ENCODE measurements at places on chromosomes 4 and X.

DNA sequence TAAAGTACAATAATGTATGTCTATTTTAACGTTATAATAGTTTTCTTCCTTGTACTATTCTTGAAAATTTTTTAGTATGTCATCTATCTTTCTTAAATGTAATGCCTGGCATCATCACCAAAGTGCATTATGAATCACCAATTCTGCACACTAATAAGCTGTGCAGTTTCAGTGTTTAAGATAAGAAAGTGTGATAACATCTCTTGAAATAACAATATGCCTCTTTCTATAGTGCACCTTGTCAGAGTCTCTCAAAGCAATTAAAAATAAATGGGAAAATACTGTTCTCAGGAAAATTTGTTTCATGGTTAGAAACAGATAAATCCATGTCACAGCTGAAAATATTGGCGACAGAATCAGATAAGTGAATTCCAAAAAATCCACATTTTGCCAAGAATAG is 457.4 kb upstream of the PCDH10 start:
- DNase-seq = no peak

DNA sequence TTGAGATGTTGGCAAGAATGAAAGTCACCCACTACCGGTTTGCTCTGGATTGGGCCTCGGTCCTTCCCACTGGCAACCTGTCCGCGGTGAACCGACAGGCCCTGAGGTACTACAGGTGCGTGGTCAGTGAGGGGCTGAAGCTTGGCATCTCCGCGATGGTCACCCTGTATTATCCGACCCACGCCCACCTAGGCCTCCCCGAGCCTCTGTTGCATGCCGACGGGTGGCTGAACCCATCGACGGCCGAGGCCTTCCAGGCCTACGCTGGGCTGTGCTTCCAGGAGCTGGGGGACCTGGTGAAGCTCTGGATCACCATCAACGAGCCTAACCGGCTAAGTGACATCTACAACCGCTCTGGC is 12.3 kb downstream of the RPL9 start:
- DNase-seq = no peak

DNA sequence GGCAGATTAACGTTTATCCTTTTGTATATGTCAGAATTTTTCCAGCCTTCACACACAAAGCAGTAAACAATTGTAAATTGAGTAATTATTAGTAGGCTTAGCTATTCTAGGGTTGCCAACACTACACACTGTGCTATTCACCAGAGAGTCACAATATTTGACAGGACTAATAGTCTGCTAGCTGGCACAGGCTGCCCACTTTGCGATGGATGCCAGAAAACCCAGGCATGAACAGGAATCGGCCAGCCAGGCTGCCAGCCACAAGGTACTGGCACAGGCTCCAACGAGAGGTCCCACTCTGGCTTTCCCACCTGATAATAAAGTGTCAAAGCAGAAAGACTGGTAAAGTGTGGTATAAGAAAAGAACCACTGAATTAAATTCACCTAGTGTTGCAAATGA is 94.8 kb downstream of the TET2 start:
- DNase-seq = no peak

DNA sequence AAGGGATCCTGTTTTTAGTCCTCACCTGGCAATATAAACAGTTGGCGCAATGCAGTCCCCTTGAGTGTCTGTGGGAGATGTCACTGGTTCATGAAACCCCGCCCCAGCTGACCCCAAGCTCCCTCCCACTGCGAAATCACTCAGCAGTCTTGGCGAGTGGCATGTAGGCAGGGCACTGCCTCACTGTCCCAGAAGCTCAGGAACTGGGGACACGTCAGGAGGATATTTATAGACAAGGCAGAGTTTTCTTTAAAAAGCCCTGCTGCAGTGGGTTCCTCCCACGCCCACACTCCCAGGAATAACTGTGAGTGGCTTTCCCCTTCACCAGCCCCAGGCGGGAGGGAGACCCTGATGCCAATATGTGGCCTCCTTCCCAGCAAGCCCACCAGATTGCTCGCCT is 44.3 kb upstream of the PPP2R2C start:
- peak; percentile 32 for DNase-seq

DNA sequence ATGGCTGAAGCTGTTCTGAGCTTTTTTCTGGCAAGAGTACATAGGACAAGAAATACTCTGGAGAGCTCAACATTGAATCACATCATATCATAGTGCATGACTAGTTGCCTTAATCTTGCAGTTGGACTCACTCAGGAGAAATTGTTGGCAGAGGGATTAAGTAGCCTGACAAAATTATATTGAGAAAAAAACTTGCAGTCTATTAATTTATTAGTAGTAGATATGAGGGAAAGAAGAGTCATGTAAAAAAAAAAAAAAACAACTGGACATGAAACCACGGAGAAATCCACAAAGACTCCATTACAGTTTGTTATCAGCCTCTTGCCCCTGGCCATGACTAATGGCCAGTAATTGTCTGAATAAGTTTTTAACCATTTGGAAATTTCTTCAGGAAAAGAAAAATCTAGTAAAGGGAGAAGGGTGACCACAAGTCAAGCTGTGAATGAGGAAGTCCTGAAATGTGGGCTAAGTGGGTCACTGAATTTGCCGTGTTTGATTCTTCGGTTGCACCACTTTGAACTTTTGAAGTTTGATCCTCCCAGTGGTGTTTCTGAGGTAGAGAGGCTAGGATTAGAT is 45.6 kb downstream of the FHL1 start:
- no peak for DNase-seq

DNA sequence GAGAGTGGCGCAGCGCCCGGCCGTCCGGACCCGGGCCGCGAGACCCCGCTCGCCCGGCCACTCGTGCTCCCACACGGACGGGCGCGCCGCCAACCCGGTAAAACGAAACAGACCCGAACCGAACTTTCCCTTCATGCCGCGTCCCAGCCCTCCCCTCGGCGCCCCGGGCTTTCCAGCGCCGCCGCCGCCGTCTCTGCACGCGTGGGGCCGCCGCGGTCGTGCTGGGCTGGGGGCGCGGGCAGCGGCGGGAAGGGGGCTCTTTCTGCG is 222 bp downstream of the SMAD1 start:
- DNase-seq = no peak

- DNase-seq = no peak
Measured at GRCh38 chrX:118717678-118718391, 9.6 kb upstream of the IL13RA1 start.

- DNase-seq = no peak
Measured at GRCh38 chr4:105858466-105859040, 36.7 kb upstream of the NPNT start.

Data from hepatic stellate cell (primary cell).